ENCODE measurements at places on chromosomes 3 and 15.

DNA sequence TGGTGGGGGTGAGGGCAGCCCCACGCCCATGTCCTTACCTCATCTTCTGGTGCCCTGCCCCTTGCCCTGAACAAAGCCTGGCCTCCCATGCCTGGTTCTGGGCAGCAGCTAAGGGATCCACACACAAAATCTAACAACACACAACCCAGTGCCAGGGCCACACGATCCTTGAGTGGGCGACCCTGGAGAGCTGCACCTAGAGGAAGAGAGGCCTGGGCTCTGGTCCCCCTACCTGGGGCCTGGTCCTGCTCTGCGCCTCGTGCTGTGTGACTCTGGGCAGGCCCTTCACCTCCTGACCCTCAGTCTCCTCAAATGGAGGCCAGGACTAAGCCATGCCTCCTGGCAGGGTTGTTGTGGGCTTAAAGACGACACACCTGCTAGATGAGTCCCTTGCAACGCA, 20.0 kb upstream of the C3orf22 start:
- DNase-seq = no peak

DNA sequence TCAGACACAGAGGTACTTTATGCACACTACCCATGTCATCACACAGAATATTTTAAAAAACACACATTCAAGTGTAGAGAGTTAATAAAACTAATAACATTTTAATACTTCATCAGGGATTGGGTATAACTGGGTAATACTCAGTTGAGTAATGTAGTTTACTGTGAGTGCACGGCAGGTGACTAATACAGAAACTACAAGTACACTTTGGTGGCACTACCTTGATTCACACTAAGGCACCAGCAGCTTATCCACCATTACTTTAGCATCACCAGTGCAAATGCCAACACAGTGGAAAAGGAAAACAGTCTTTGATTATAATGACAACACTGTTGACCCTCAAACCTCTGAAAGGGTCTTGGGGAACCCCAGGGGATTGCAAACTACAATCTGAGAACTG, 33.6 kb downstream of the ZNF280D start:
- no peak for DNase-seq

- DNase-seq = no peak
Measured at GRCh38 chr15:41544650-41545015, 576 bp upstream of the RPAP1 start.

DNA sequence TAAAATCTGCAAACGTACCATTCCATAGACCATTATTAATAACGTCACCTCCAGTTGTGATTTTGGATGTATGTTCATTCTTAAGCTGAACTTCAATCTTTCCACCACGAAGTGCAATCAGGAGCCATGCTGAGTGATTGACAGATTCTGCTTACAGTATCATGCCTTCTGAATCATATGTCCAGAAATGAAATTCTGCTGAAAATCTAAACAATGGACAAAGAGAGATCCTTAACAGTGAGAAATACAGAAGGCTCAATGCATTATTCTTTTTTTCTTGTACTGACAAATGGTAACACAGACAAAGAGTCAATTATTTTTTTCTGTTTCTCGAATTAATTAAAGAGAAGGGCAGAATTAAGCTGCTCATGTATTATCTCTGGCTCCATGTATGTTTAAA, 1114.5 kb downstream of the EPHA3 start:
- no peak for DNase-seq

DNA sequence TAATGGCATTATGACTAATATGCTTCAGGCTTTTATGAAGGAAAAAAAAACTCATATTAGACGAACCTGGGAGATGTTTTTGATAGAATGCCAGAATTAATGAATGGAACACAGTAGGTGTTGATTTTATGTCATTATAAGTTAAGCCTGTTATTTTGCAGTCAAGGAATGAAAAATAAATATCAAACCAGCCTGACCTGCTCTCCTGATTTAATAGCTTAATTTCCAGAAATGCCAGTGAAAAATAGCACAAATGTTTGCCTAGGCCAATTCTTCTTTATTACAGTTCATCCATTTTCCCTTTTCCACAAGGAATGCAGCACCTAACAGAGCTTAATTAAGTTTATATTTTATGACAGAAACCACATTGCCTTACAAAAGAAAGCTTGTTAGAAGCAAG, 292.0 kb downstream of the TBL1XR1 start:
- DNase-seq = no peak
